ENCODE measurements at places on chromosomes 4 and X.

- no peak for DNase-seq
These were observed 34.6 kb upstream of the FGFR3 start for GRCh38 chr4:1758306-1759121.

GRCh38 chr4:153227469-153228075 is 23.3 kb downstream of the TRIM2 start:
- DNase-seq, result no peak

DNA sequence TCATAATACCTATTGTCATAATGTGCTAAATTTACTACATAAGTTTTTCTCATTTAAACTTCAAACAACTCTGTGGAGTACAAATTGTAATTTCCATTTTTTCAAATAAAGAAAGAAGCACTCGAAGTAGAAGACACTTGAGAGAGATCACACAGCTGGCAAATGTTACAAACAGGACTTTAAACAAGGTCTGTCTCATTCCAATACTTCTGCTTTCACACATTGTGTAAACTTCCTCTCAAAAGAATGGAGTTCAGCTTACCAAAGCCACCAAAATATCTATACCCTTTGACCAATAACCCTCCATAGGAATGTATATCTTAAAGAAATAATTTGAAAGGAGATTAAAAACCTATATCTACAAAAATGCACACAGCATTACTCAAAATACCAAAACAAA is 88.3 kb downstream of the OPHN1 start:
- no peak for DNase-seq

GRCh38 chrX:71067089-71067488 is 1.0 kb downstream of the SNX12 start:
- DNase-seq, result no peak

- DNase-seq, result no peak
These were observed 78.6 kb upstream of the RAI2 start for GRCh38 chrX:17939724-17940123.

GRCh38 chr4:87985887-87986200 is 10.3 kb downstream of the SPP1 start:
- no peak for DNase-seq

DNA sequence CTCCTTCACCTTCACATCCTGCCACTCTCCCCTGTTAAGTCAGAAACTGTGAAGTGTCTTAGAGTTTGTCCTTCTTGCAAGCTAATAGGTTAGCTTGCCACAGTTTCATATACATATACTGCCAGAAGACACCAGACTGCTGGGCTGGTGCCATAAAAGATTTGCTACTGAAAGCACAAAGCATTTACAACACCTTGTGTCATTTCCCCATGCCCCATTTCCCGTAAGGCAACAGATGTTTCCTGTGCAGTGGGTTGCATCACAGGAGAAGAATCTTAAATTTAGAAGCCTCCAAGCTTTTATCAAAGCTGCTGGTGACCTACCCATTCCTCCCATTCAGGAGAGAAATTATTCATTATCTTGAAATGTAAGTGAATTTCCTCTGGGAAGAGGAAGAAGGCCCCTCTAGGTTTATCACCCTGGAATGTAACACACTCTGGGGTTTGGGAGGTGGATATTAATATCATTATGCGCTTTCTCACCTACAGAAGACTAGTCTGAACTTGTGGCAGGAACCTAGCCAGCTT is 34.5 kb upstream of the RAB33B start:
- DNase-seq, result peak; percentile 1

DNA sequence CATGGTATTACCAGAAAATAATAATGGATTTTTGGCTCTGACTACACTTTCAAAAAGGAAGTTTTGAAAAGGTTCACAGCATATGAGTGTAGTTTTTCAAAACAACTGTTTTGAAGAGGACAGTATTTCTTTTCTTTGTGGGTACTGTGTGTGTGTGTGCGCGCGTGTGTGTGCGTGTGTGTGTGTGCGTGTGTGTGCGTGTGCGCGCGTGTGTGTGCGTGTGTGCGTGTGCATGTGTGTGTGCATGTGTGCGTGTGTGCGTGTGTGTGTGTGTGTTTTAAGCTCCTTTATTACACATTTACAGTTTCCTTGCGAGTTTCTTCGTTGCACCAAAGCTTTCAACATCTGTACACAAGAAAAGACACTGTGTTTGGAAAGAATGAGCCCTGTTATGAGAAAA is 755.4 kb downstream of the SH3BGRL start:
- DNase-seq, result no peak

DNA sequence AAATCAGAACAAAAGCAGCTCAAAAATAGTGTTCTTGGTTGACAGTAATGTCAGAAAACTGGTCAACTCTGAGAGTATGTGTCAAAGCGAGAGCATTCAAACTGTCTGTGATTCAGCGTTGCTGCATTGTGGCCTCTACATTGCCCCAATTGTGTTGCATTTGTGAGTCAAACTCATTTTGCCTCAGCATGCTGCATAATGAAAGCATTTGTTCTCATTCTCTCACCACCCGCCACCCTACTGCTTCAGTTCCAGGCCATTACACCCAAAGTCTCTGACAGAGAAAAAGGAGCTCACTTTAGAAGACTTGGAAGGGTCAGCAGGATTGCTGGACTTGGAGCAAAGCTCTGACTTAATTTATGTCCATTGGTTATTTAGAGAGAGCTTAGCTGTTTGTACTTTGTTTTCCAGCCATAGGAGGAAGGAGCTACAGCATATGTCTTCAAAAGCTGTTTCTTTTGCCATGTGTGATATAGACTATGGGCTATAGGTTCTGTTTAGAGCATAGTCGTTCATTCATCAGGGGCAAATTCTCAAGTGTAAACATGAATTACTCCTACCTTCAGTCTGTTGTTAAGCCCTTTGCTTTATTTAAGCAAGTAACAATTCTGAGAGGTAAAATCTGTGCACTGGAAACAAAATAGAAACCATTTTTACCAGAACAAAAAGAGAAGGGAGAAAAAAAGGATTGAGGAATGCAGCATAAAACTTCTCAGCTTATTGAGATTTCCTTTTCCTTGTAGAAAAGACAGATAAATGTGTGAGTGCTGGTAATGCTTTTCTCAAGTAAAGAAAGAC is 153.4 kb upstream of the ANK2 start:
- no peak for DNase-seq

- DNase-seq, result no peak
These were observed 15.5 kb downstream of the SMIM10L2A start for GRCh38 chrX:135436966-135437866.

GRCh38 chr4:54359919-54360650 is 131.0 kb downstream of the PDGFRA start:
- DNase-seq, result no peak

- DNase-seq, result no peak
These were observed 277.1 kb upstream of the DIAPH2 start for GRCh38 chrX:96407501-96407900.

DNA sequence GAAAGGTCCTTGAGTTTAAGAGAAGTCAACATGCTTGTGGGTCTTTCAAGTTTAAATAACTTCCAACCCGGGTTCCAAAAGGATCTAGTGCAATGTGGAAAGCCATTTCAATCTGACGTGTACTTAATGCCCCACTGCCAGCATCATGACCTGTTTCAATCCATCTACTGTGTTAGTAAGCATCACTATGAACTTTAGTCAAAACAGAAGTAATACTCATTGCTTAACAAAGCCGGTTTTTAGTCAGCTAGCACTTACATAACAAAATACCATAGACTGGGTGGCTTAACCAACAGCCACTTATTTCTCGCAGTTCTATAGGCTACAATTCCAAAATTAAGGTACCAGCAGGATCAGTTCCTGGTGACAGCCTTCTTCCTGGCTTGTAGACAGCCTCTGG is 677.5 kb downstream of the DMD start:
- no peak for DNase-seq

DNA sequence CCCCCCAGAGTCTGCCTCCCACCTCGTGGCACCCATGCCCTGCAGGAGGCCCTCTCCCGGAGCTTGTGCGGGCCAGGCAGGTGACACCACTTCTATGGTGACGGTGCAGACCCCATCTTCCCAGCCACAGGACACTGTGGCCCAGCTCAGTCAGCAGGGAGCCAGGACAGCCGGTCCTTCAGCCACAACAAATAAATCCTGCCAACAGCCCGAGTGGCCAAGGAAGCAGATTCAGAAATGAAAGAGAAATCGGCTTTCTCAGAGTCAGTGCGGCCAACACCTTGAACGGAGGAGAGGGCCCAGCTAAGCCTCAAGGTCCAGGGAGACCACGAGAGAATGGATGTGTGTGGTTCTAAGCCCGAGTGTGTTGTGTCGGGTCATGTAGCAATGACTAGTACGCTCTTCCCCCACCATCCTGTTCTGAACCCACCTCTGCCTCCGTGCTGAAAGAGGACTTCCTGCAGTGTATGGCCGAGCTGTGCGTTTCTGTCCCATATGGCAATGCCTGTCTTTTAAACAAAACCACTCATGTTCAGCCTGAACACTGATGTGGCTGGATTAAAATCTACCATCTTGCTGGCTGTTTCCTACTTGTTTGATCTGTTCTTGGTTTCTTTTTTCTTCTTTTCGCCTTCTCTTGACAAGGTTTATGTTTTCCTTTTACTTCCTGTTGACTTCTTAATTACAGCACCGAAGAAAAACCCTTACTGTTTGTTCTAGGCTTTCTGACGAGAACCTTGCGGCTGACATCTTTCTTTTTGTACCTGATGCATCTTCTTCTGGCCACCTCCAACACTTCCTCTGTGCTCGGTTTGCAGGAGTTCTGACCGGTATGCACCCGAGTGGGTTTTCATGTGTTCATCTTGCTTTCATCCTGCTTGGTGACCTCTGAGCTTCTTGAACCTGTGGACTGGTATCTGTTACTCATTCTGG is 53.1 kb downstream of the GAK start:
- peak; percentile 13 for DNase-seq

- no peak for DNase-seq
These were observed 232.7 kb downstream of the FSTL5 start for GRCh38 chr4:161931089-161931488.

All from stimulated activated CD8-positive, alpha-beta memory T cell treated with anti-CD3 and anti-CD28 coated beads, Interleukin-7, amount 100 ng/mL, for 4 hours (primary cell).